ENCODE measurements at places on chromosomes 2 and 18.

DNA sequence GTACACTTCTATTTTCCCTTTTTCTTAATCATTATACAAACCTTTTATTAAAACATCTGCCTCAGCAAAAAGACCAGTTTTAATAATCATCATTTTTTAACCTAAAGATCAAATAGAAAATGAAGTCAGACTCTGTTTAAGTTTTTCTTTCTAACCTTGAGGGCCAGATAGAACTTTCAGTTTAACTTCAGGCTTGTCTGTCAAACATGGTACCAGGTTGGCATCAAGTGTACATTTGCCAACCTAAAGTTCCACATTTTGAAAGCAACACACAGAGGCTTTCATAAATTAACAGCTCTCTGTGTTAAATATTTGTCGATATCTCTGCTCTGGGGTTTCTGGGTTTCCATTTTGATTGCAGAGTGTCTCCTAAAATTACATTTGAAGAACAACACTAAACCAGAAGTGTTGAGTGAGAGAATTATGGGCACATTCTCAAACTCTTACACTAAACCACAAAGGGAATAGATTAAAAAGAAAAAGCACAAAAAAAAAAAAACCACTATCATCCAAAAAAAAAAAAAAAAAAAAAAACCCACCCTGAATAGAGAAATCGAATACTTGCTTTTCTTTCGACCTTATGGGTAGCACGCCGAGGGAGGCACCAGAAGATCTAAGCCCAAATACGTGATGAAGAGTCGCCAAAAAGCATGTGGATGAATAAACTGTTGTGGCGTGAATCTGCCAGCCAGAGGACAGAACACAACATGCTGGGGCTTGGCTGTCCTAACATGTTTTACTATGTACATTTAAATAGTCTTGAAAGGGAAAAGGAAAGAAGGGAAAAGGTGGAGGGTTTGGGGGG lies 166.2 kb downstream of the TCF4 start:
- DNase-seq: no peak

DNA sequence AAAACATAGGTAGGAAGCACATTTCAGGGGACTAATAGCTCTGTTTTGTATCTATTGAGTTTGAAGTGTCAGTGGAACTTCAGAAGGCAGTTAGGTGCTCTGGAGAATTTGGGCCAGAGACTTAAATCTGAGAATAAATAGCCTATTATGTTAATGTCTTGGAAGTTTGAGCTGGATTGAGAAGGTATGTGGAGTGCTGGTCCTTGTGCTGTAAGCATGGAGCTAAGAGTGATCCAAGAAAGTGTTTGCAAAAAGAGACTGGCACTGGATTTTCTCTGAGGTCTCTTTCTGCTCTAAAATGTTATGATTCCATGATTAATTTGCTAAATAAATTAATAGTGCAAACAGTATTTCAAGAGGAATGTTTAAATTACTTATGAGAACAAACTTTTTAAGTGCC lies 63.3 kb downstream of the ICOS start:
- DNase-seq: no peak

DNA sequence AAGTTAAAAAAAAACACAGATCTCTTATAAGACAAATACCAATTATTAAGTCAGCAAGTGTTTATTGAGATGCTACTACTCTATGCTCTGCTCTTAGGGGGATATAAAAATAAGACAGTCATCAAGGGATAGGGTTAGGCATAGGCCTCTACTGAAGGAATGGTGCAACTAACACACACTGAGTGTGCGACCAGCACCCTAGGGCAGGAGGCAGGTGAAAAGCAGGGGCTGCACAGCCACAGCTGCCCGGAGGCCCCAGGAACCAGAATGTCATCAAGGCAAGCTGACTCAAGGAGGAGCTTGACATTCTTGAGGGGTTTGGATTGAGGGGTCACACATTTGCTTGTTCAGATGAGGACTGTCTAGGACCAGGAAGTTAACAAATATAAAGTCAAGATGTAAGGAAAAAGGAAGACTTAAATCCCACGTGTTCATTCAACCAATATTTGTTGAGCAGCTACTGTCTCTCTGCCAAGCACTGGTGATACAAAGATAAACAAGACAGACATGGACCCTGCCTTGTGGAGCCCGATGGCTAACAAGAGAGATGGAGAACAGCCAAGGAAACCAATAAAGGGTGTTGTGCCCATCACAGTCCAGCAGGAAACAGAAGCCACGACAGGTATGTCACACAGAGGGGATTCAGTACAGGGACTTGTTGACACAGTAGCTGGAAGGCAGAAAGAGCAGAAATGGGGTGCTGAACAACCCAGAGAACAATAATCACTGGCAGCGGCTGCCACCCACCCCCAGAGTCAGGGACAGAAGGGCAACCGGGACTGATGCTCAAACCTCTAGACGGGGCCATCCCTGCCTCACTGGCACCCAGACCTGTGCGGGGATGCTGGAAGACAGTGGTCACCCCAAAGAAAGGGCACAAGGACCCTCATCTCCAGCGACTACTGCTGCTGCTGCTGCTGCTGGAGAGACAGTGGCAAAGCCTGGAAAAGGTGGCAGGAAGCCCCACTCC lies 45.8 kb upstream of the MAL start:
- no peak for DNase-seq

DNA sequence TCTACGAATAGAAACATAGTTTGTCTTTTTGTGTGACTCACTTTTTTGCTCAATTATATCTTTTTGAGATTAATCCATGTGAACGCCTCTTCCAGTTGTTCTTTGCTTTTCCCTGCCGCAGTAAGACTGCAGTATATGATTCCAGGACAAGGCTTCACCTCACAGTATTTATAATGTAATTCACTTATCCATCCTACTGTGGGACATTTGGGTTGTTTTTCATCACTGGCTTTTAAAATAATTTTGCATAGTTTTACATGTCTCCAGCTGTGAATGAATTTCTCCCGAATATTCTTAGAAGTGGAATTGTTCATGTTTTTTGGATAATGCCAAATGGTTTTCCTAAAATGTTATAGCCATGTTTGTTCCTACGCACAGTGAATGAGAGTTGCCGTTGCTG lies 21.9 kb downstream of the COPS9 start:
- no peak for DNase-seq

DNA sequence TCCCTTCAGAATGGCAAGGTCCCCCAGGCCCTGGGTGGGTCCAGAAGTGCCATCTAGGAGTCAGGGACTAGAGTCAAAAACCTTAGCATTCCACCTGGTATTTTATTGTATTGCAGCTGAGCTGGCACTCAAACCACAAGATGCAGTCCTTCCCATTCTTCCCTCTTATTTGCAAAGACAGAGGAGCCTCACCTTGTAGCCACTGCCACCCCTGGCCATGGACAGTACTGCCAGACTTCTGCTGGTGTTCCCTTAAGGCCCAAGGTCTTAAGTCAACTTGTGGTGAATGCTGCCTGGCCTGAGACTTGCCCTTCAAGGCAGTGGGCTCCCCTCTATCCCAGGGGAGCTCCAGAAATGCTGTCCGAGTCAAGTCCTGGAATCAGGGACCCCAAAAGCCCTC lies 6.9 kb downstream of the UGT1A10 start:
- DNase-seq: no peak

DNA sequence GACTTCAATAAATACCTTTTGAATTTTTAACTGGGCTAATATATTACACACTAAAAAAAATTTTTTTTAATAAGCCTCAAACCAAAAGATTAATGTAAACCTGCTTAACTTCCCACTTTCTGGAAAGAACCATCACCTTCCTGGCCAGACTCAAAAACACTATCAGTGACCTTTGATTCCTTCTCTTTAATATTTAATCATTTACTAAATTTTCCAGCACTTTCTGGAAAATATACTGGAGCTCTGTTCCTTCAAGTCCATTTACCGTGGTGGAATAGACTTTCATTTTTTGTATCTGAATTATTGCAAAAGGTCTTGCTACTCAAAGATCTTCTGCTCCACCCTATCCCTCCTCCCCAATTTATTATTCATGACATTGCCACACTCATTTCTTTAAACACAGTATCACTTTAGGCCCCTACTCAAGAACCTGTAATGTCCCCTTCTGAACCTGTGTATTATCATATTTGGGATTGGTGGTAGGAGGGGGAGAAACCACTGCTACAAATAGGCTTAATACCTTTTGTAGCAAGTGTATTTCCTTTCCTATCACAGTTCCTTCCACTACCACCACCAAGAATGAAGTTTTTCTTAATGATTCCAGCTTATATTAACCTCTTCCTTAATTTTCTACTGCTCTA lies 7.4 kb downstream of the PPP4R3B start:
- DNase-seq: no peak

GRCh38 chr2:221104361-221104811 lies 467.7 kb downstream of the EPHA4 start:
- DNase-seq: no peak

DNA sequence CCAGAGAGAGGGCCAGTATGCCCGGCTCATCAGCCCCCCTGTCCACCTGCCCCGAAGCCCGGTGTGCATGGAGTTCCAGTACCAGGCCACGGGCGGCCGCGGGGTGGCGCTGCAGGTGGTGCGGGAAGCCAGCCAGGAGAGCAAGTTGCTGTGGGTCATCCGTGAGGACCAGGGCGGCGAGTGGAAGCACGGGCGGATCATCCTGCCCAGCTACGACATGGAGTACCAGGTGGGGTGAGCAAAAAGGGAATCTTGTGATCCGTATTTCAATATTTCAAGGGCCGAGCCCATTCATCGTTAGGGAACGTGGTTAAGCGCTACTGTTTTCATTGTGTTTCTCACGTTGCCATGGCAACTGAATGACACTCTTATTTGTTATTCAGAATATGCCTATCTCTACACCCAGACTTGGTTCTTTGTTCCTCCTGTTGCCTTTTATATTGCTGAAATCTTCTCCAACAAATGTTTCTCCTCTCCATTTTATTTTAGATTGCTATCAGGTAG lies 81.5 kb downstream of the NRP2 start:
- DNase-seq: no peak

- no peak for DNase-seq
Observed at GRCh38 chr2:121171625-121172119, 113.3 kb downstream of the TFCP2L1 start.

DNA sequence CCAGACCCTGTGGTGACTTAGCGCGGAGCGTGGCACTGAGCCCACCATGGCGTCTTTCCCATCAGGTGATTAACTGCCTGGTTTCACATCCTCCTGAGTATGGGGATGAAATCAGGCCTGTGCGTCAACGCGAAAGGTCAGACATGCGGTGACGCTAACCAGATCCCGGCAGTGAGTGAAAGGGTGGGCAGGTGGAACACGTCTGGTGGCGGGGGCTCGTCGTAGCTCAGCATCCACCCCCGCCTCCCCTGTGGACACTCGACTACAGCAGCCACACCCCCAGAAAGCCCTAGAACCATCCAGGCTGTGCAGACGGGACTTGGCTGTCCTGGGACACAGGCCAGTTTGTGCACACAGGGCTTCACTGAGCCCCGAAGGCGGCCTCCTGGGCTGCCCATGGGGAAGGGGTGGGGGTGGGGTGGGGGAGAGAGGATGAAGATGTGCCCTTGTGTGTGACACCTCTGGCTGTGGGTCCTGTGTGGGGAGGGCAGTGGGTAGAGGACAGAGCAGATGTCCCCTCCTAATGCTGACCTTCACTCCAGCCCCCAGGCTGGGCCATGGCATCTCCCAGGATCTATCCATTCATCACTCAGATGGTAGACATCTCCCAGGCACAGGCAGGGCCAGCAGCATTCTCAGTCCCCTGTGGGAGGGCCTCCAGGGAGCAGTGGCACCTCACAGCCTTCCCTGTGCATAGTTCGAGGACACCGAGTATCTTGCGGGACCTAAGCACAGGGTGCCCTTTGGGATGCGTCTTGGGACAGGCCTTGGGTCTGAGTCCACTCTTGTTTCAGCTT lies 27.5 kb downstream of the RAMP1 start:
- DNase-seq: no peak

GRCh38 chr2:177165061-177165583 lies 47.5 kb upstream of the HNRNPA3 start:
- no peak for DNase-seq

- no peak for DNase-seq
Observed at GRCh38 chr2:143371616-143372015, 242.4 kb downstream of the ARHGAP15 start.

- no peak for DNase-seq
Observed at GRCh38 chr2:146615778-146616177, 1229.1 kb upstream of the ACVR2A start.

DNA sequence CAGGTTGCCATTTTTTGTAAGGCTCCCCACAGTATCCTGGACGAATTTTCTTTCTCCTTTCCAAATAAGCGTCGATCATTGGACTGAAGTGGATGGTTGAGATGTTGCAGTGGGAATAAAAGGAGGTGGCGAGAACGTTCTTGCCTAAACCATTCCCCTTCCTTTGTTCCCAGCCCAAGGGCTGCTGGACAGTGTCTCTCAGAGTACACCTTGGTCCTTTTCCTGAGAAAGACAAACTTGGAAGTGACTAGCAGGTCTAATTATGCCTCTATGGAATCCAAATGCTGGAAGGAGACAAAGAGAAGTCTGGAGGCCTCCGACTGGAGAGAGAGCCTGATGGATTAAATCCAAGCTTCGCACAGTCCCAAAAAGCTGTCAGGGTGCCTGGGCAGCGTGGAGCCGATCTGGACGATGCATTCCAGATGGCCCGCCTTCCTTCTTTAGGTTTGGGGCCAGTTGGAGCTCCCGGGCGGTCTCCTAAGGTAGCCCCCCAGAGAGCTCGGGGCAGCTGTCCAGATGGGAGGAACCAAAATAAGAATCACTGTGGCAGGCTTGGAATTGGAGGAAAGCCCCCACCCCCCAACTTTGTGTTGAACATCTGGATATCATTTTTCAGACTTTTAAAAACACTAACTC lies 186.8 kb downstream of the TMEM247 start:
- no peak for DNase-seq

GRCh38 chr18:35983147-35983546 lies 10.7 kb downstream of the RMP24 start:
- DNase-seq: no peak

- DNase-seq: no peak
Observed at GRCh38 chr2:84855731-84856130, 25.2 kb downstream of the TRABD2A start.

DNA sequence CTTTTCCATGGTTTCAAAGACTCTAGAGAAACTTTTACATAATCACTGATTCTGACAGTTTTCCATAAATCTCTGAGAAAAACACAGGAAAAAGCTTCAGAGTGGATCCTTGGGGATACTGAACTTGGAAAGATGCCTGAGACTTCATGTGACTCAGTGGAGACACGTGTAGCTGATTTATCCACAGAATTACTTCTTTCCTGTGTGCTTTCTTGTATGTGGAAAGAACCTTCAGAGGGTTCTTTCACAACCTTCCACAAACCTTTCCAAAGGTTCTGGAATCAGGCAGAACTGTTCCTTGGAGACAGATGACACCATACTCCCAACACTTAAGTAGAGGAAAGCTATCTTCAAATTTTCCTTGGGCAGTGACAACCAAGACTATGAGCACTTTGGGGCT lies 207.2 kb downstream of the RND3 start:
- no peak for DNase-seq

DNA sequence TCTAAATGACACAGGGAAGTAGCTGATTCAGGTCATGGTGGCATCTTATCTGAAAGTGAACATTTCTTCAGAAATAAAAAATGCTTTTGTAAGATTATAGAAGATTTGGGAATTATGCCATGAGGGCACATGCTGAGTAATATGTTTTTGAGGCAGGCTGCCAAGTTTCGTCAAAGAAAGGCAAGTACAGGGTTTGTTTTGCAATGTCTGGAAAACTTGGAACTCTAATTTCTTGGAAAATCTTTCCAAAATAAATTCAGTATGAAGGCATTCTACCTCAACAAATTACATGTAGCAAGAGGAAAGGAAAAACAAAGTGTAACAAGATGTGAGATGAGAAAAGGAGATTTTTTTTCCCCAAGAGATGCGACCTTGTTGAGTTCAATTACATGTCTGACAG lies 167.7 kb downstream of the PLCL1 start:
- no peak for DNase-seq

Data from CD8-positive, alpha-beta T cell (primary cell).